MG63 (cell line): ENCODE measurements at places on chromosomes 2 and 18. TPM values are rescaled to one million over a fixed set of nuclear protein-coding genes. Genes with fewer than 3 reads are reported as not detected.

- no peak for DNase-seq
These were observed 169.6 kb downstream of the GLI2 start for GRCh38 chr2:120905298-120905697.

DNA sequence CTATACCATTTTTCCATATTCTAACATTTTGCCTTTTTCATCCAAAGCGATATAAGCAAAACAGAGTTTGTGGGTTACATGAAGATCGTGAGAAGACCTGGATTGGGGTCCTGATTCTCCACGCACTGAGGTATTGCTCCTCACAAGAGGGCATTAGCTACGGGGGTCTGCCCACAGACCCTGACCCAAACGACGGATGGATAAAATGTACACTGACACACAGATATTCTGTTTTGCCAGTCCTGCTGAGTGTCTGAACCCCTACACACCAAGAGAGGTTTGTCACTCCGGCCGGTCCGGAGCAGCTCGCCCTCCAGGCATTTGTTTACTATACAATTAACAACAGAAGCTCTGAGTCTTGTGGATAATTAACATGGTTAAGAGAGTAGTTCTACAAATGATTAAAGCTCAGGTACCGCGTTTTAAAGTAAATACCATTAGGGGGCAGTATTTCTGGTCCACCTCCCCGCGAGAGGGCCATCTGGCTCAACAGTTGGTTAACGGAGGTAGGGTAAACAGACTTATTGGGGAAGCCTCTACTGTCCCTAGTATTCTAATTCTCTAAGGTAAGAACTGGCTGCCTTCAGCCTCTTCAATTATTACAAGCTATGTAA lies 28.4 kb downstream of the SCYGR8 start:
- DNase-seq: no peak

DNA sequence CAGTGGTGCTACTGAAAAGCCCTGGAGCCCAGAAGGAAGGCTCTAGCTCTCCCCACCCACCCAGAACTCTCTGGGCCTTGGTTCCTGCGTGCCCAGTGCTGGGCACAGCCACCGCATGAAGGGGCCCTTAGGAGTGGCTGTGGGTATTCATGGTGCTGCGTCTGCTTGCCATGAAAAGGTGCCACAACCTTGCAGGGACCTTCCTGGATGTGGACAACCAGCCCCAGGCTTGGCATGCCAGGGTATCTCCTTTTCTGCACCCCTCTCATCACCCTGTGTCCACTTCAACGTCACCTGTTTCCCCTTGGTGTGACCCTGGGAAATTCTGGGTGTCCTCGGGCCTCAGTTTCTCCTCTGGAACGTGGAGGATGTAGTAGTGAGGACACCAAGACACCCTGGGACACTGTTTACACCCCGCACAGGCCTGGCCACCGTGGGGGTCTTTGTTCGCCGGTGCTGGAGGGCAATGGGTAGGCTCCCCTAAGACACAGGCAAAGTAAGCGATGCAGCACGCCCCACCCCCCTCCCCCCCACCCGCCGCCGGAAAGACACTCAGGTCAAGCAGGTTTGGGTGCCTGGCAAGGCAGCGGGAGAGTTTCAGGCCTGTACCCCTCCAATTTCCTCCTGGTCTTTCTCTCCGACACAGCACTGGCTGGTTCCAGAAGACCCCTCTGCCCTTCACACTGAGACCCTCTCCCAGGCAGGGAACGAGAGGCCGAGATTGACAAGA lies 34.8 kb upstream of the TAF1B start:
- DNase-seq: no peak

GRCh38 chr18:13775058-13775457 lies 48.6 kb downstream of the RNMT start:
- DNase-seq: no peak

DNA sequence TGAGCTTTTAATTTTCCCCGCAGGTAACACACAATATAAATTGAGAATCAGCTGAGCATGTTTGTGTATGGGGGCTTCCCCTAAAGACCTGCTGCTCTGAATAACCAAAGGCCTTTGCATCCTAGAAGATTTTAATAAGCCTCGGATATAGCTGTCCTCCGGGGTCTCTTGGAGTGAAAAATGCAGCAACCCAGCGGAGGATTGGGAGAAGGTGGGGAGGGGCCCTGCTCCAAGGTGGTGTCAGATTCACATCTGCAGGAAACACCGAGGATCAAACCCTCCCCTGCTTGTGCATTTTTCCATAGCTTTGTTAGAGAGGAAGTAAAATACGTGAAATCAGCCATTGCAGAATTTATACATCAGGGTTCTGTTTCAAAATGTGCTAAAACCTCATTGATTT lies 63.0 kb upstream of the OTOF start:
- DNase-seq: no peak

DNA sequence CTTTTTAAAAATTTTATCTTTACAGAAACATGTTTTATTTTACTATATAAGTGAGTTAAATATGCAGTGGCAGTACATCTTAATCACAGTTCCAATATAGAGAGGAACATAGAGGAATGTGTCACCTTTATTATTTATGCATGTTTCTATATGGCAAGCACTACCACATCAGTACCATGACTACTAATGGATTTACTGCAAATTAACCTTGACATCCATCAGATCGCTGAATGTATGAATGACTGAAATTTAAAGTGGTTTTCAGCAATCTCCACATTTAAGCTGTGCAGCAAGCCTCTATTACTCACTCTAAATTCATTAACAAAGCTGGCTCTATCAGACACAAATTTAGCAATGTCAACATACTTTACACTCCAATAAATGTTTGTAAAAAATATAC lies 790.6 kb downstream of the NRXN1 start:
- DNase-seq: no peak

Gene STON1
- 1.7 and 2.2 TPM in 2 replicates for total RNA-seq

Gene RSAD2
- 1.2 and 6.9 TPM in 2 replicates for total RNA-seq
